Small intestine (tissue), 16 donors: ENCODE measurements at places on chromosomes 12 and 14. TPM values are rescaled to one million over a fixed set of nuclear protein-coding genes. Genes with fewer than 3 reads are reported as not detected.

AMN gene
- 443 TPM for polyA plus RNA-seq

RNASE4 gene
- polyA plus RNA-seq: 45.7 TPM

CRADD gene
- polyA plus RNA-seq: 19.0 TPM

RNF212B gene
- polyA plus RNA-seq: 0.07 TPM

SAMD15 gene
- not detected for polyA plus RNA-seq

PSMA3 gene
- 206 TPM for polyA plus RNA-seq

KRT79 gene
- polyA plus RNA-seq: not detected

FOXN4 gene
- polyA plus RNA-seq: not detected

PRB2 gene
- not detected for polyA plus RNA-seq

CRIP2 gene
- polyA plus RNA-seq: 8.9 TPM

RND1 gene
- 4.9 TPM for polyA plus RNA-seq

CPNE6 gene
- 0.03 TPM for polyA plus RNA-seq

ASCL1 gene
- 0.06 TPM for polyA plus RNA-seq

C12orf56 gene
- 0.04 TPM for polyA plus RNA-seq

GSG1 gene
- 0.85 TPM for polyA plus RNA-seq

KCNMB4 gene
- polyA plus RNA-seq: 0.22 TPM

RBP5 gene
- polyA plus RNA-seq: 10.5 TPM

SLCO1B3 gene
- not detected for polyA plus RNA-seq

SLCO1B1 gene
- polyA plus RNA-seq: not detected
